ENCODE measurements at places on chromosomes 1 and 21.

DNA sequence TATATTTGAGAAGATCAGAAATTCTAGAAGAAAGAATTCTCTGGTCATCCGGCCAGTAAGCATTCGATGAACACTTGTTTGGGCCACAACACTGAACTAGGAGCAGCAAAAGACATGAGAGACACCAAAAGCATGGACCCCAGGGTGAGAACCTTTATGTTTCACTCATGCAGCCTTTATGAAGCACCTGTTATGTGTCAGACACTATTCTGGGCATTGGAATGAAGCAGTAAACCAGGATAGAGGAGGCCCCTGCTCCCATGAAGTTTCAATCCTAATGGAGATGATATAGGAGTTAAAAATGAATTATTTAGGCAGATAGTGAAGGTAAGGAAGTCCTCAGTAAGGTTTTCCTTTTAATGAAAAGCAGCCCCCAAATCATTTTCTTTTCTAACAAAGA, 43.6 kb downstream of the OLFML3 start:
- no peak for DNase-seq

GRCh38 chr1:225469051-225469450, 41.2 kb upstream of the LBR start:
- DNase-seq: peak; percentile 59

DNA sequence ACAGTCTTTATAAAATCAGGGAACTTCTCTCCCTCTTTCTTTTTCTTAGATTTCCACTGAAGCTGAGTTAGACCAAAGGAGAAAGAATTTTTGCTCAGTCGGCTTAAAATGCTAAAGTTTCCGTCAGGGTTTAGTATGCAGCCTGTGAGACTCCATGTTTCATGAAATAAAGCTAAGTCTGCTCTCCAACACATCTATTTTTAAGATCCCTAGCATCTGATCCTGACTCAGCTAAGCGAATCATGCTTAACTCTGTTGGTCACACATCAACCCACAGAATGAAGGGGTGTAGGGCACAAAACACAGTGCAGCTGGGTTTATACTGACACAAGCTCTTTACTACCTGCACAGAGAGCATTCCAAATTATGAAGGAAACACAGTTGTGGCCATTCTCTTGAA, 102.4 kb upstream of the ZNF281 start:
- no peak for DNase-seq

DNA sequence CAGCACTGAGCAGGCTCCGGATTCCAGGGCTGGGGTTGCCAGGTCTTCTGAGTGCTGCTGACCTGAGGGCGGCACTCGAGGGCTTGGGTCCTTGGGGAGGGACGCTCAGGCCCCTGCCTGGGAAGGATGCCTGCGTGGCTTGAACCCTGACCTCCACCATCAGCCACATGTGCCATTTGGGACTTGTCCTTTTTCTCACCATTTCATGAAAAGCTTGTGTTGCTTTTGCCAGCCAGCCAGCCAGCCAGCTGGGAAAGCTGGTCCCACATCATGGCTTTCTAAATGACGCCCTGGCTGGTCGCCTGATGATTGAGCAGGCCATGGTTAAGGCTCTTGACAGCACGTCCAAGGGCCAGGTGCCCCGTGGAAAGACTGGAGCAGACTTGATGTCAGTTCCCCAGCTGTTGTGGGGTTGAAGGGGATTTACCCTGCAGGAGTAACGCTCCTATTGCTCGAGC, 168.7 kb downstream of the CAMTA1 start:
- no peak for DNase-seq

- no peak for DNase-seq
These were observed 7.3 kb downstream of the C8B start for GRCh38 chr1:56958526-56958925.

GRCh38 chr1:222920169-222920568, 105.3 kb downstream of the DISP1 start:
- DNase-seq: no peak

DNA sequence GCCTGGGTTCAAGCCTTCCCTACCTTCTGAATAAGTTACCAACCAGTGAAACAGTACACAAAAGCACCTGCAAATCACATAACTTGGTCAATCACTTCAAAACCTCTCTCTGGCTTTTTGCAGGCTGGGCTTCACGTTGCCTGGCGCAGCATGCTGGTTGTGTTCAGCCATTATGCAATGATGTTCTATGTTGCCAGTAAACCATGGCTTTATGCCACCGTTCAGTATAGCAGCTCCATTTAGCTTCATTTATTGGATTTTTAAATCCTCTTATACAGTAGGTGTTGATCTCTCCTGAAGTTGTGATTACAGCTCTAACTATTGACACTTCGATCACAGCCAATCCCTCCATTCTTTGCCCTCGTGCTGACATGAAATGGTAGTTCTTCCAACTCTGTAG, 233.6 kb upstream of the PTBP2 start:
- DNase-seq: peak; percentile 32

DNA sequence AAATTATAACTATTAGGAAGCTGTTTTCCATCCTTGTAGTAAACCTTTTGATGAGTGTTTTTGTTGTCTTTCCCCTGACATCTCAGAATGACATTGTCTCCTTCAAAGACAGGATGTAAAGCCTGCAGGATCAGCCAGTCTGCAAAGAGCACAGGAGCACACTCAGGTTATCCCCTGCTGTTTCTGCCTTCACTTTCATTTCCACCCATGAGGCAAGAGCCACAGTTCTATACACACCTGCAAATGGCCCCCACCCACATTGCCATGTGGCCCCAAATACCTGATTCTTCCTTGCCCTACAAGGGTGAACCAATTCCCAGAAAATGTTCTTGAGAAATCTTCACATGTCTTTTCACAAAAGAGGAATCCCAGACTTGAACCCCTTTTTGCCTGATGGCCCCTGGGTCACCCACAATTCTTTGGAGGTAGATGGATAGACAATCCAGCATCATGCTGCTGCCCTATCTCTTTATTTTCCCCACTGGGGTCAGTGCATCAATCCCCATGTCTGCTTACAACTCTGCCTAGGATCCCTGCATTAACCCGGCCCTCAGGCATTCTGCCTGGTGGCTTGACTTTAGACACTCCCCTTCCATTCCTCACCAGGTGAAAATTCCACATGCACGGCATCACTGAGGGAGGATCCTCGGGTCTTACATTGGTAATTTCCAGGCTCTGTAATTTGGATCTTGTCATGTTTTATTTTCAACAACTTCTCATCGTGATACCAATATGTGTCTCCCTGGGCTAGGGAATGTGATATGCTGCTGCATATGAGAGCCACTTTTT, 2.6 kb downstream of the FCRL3 start:
- no peak for DNase-seq

DNA sequence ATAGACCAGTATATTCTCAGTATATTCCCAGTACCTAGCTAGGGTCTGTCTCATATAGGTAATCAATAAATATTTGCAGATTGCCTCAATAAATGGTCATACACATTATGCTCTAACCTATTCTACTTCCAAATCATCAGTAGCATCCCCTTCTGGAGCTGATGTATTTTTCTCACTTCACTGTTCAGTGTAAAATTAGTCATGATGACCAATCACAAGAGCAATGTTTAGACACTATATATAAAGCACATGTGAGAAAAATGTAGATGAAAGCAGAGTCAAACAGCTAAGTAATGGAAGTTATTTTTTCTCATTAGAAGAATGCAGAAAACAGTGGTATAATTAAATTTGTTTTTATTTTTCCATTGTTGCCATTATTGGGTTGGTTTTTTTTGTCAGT, 34.7 kb downstream of the EPRS1 start:
- no peak for DNase-seq

DNA sequence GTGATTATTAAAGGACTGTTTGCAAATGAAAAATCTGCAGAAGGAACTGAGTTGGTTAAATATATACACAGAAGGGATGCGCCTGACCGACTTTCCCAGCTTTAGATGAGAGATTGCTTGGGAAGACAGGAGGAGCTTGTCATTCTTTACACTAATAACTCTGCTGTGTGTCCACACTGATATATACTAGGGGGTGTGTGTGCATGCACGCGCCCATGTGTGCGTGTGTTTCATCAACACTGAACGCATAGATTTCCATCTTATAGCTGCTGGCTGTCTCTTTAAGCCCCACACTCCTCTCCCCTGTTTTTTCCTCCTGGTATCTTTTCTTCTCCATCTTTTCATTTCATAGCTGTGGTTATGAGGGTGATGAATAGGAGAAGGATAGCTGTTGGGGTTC, 6.9 kb upstream of the KAZN start:
- no peak for DNase-seq

DNA sequence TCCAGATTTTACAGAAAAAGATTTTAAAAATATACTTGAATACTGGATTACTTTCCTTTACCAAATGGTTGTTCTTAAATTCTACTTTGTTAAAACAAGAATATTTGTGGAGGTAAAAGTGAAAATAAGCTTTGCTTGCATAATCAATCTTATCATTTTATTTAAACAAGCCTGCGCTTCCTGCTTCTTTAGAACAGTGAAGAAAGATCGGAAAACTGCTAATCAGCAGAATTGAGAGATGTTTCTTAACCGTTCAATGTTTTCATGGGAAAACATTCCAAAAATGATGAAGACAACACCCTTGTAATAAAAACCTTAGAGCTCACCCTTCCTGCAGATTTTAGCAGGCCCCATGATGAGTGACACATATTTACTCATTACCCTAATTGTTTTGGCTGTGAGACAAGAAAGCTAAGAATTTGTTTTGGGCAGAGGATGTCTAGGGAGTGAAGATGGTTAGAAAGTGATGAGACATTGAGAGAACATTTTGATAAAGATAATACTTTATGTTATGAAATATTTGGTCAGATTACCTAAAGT, 72.6 kb downstream of the TPR start:
- DNase-seq: no peak

Data from posterior vena cava (tissue), 2 donors.